ENCODE measurements at places on chromosomes 12 and 14. TPM values are rescaled to one million over a fixed set of nuclear protein-coding genes. Genes with fewer than 3 reads are reported as not detected.

- H3K36me3 ChIP-seq: no peaks in the 10 kb centered on the region
- no peak overlapping the region for H3K27ac ChIP-seq
- no peak for DNase-seq
- H3K4me3 ChIP-seq: no peak overlapping the region
- H3K27me3 ChIP-seq: no peaks in the 10 kb centered on the region
Observed at GRCh38 chr14:39576736-39577135, 144.5 kb upstream of the FBXO33 start.

DNA sequence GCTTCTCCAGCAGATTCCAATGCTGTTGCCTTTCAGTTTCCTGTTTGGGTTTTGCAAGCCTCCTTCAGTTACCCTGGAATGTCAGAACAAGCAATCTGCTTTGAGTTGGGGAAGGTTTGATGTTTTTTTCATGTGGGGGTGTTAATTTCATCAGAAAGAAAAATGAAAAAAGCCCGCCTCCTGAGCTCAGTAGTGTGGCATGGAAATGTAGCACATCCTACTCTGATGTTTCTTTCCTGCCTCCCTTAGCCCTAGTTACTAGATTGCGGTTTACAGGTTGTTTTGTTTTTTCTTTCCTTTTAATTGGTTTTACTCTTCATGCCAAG, 22.6 kb downstream of the IFNG-AS1 start:
- no peak for DNase-seq
- no peaks in the 10 kb centered on the region for H3K4me1 ChIP-seq
- H3K36me3 ChIP-seq: no peaks in the 10 kb centered on the region

DNA sequence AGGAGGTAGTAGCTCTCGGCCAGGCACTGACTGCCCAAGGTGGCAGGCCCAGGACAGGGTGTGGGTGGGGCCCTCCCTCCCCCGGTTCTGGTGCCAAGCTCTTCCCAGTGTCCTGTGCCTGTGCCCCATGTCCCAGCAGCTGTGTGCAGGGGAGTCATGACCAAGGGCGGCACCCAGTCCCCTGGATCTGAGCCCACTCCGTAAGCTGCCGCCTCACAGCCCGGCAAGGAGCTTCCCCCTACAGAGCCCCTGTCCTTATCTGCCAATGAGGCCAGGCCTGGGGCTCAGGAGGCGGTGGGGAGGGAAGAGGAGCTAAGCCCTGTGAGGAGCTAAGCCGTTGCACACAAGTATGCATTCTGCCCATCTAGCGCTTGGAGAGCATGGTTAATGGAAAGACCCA, 5.6 kb upstream of the C14orf180 start:
- no peak for DNase-seq
- no peaks in the 10 kb centered on the region for H3K4me1 ChIP-seq
- H3K4me3 ChIP-seq: no peak overlapping the region
- H3K27me3 ChIP-seq: no peaks in the 10 kb centered on the region

DNA sequence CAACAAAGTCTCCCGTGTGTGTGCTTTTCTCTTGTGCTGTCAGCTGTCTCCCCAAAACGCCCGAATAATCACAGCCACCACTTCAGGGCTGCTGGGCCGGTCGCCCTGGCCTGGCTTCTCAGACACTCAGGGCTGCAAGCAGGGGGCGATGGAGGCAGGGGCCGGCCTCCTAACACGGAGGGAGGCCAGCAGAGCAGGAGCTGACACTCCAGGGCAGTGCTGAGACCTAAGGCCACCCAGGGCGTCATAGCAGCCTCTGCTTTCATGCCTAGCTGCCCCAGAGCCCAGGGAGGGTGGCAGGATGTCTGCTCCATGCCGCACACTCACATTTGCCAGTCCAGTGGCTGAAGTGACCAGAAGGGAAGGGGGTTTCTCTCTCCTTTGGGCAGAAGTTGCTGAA, 25.6 kb downstream of the STX2 start:
- H3K27me3 ChIP-seq: no peaks in the 10 kb centered on the region
- peaks cover 35% of the 10 kb centered on the region for H3K36me3 ChIP-seq
- no peak overlapping the region for H3K27ac ChIP-seq
- peaks cover 2% of the 10 kb centered on the region for H3K4me1 ChIP-seq
- DNase-seq: no peak

The DHRS2 gene
- 0.30 TPM for total RNA-seq

- H3K27ac ChIP-seq: no peak overlapping the region
- no peak for DNase-seq
- no peak overlapping the region for H3K4me3 ChIP-seq
- H3K36me3 ChIP-seq: no peaks in the 10 kb centered on the region
Observed at GRCh38 chr12:62692884-62693283, 226.3 kb downstream of the MON2 start.

DNA sequence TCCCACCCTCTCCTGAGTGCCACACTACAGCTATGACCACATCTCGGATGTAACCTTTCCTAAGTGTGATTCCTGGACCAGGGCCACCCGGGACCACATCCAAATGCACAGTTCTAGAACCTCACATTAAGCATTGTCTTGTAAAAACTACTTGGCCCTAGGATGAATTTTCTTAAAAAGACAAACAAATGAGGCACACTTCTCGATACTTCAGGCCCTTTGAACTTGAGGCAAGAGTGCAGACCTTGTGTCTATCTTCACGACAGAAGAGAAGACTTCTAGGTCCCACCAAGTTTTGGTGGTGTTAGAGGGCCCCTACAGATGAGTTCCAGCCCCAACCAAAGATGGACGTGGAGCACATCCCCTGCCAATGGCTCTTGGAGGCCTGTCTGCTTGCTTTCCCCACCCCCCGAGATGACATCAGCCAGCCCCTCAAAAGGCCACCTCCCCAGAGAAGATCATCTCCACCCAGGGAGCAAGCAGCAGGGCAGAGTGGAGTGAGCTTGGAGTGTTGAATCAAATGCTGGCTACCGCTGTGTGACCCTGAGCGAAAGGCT, 9.3 kb downstream of the ISCU start:
- peaks cover 3% of the 10 kb centered on the region for H3K4me1 ChIP-seq
- no peak overlapping the region for H3K27ac ChIP-seq
- no peaks in the 10 kb centered on the region for H3K27me3 ChIP-seq
- H3K4me3 ChIP-seq: no peak overlapping the region
- peaks cover 15% of the 10 kb centered on the region for H3K36me3 ChIP-seq
- no peak for DNase-seq

- DNase-seq: no peak
- peaks cover 3% of the 10 kb centered on the region for H3K36me3 ChIP-seq
- H3K27me3 ChIP-seq: no peaks in the 10 kb centered on the region
Observed at GRCh38 chr12:106960443-106960842, 4.7 kb downstream of the TMEM263 start.

The ZBTB42 gene
- 13.9 TPM for total RNA-seq

GRCh38 chr14:96168581-96168980, 36.1 kb upstream of the BDKRB2 start:
- peaks cover 25% of the 10 kb centered on the region for H3K4me1 ChIP-seq
- no peak overlapping the region for H3K4me3 ChIP-seq
- H3K27me3 ChIP-seq: no peaks in the 10 kb centered on the region
- H3K27ac ChIP-seq: no peak overlapping the region
- no peaks in the 10 kb centered on the region for H3K36me3 ChIP-seq
- DNase-seq: no peak

The PRKAB1 gene
- total RNA-seq: 55.3 TPM

Data from upper lobe of left lung (tissue), 6 donors.